ENCODE measurements at places on chromosomes 7 and 10.

DNA sequence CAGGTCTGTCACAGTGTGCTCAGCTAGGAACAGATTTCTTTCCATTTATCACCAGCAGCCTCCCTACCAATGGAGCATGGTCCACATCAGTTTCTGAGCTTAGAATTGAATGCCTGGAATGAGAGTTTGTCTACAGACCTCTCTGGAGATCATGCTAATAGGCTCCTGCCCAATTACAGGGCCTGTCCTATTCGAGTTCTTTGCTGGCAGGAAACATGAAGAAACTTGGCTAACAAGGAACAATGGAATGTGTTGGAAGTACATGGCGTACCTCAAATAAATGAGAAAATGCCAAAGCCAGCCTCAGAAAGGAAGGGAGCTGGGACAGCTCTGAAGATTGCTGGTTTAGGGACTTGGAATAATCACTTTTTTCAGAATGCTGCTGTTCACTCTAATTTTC is 186.0 kb upstream of the AKR1E2 start:
- no peak for DNase-seq

DNA sequence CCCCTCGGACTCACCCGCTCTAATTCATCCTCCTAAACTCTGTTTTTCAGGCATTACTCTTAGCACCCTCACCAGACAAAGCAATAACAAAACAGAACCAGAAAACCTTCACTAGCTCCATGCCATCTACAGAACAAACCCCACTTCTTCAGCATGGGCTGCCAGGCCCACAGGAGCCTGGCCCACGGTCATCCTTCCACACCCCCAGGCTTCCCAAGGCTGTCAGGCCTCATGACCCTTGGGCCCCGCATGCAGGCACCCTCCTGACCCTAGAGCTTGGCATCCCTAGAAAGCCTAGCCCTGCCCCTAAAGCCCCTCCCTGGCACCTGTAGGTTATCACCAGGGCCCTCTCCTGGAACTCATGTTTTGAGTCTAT is 59.6 kb downstream of the PRKAG2 start:
- DNase-seq: no peak

DNA sequence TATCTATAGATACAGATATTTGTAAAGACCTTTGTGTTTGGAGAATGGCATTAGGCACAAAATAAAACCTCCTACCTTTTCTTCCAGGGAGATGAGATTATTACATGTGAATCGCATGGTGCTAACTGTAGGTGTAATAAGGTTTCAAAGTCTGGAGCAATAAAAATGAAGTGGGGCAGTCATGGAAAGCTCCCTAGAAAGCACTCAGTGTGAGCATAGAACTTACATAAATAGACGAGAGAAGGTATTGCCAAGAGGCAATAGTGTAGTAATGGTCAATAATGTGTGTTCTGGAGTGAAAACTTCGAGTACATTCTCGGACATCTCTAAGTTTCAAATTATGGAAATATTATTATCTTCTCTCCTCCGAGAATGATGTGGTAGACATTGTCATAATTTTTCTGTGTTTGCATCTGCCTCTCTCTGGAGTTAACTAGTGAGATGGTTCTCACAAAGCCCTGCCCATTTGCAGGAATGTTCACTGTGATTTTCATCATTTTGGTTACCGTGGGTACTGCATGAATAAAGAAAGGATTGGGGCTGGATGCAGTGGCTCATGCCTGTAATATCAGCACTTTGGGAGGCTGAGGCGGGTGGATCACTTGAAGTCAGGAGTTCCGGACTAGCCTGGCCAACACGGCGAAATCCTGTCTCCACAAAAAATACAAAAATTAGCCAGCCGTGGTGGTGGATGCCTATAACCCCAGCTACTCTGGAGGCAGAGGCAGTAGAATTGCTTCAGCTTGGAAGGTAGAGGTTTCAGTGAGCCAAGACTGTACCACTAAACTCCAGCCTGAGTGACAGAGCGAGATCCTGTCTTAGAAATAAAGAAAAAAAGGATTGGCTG is 10.6 kb downstream of the VIM start:
- DNase-seq: no peak

DNA sequence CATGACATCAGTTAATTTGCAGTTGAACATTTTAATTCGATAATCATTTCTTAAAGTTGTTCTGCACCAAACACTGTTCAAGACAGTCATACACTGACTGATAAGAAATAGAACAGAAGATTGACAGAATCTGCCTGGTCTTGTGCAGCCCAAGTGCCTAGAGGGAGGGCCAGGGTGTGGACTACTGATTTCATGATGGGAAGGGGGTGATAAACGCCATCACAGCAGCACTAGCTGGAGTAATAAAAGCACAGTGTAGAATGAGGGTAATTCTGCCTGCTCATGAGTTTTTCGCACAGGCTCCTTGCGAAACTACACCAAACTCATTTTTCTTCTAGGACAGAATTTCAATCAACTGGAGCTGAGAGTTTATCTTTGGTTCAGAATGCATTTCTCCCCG is 270.1 kb downstream of the ARL4A start:
- DNase-seq: no peak

- no peak for DNase-seq
Observed at GRCh38 chr7:159084069-159084801, 60.4 kb downstream of the VIPR2 start.

- DNase-seq: no peak
Observed at GRCh38 chr10:10125676-10126075, 892.0 kb upstream of the CELF2 start.

- no peak for DNase-seq
Observed at GRCh38 chr10:97914171-97914836, 64.7 kb downstream of the GOLGA7B start.

GRCh38 chr7:33707427-33707826 is 197.9 kb upstream of the BMPER start:
- no peak for DNase-seq

GRCh38 chr10:84265418-84265817 is 20.6 kb downstream of the RGR start:
- DNase-seq: no peak

DNA sequence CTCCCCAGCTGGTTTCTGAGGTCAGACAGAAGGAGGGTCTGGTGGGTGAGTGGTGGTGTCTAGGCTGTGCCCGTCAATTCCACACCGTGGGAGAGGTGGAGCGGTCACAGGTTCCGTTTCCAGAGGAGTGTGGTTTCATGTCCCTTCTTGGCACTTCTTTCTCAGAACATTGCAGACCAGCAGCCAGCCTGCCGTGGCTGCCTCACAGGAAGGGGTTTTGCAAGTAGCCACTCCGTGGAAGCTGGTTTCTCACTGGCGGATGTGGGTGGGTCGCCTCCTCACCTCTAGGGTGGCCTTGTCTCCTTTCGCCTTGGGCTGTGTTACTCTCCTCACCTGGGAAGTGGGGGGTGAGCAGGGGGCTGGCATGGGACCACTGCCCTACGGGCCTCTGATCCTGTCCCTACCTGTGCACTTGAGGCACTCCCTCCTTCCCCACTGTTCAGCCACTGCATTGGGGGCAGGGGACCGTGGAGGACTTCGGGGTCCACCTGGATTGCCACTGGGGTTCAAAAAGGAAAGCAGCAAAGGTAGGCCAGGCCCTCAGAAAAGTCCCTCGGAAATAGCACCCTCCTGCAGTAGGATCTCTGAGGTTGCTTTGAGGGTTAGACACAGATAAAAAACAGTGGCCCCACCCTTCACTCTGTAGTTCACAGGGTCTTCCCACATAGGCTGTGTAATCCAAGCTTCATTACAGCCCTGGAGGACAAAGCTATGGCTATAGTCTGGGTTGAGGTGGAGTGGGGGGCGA is 33.9 kb downstream of the TSPAN14 start:
- no peak for DNase-seq

- DNase-seq: no peak
Observed at GRCh38 chr7:4895766-4896165, 12.2 kb upstream of the RADIL start.

DNA sequence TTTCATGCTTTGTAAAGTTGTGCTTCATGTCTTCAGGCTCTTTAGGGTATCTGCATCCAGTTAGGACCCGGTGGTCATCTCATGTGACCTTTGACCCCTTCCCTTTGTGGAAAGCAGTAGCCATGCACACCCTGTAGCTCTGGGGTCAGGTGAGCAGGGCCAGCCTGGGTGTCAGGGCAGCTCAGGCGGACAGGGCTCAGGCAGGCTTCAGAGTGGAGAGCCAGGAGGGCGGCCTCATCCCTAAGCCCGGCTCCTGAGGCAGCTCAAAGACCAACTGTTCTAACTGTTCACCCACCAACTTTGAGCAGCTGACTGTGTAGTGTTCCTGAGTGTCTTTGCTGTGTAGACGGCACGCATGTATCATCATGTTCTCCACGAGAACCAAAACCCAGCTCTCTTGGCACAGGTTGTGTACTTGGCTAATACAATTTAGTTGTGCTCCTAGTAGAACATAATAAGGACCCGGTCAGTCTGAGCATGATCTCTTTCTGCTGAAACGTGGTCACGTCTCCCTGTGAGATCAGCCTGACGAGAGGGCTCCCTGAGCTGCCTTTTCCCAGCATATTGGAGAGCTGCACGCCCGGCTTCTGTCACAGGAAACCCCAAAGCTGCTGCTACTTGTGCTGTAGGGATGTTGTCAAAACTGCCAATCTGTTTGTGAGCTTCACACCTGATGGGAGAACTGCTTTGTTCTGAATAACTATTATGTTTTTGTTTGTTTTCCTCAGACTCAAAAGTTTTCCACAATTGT is 30.0 kb downstream of the EEPD1 start:
- no peak for DNase-seq
